Stimulated activated CD4-positive, alpha-beta T cell treated with anti-CD3 and anti-CD28 coated beads, Interleukin-15, amount 100 ng/mL, for 1 hour (primary cell): ENCODE measurements at places on chromosomes 3 and 15.

GRCh38 chr3:11604139-11604892 is 39.4 kb downstream of the VGLL4 start:
- no peak for DNase-seq

DNA sequence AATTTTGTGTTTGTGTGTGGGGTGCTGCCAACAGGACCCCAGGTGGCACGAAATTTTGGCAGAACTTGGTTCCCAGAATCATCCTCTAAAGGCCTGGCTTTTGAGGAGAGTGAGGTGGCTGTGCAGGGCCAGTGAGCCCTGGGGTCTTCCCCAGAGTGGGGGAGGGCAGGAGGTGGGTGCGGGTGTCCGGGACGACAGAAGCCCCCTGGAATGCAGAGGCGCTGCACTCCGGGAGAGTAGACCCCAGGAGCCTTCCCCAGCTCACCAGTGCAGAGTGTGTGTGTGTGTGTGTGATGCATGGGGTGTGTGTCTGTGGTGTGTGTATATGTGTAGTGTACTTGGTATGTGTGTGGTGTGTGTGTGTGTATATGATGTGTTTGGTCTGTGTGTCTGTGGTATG is 44.4 kb upstream of the SEC13 start:
- DNase-seq, result no peak

GRCh38 chr3:48301800-48302166 is 31.7 kb downstream of the SPINK8 start:
- DNase-seq, result no peak

DNA sequence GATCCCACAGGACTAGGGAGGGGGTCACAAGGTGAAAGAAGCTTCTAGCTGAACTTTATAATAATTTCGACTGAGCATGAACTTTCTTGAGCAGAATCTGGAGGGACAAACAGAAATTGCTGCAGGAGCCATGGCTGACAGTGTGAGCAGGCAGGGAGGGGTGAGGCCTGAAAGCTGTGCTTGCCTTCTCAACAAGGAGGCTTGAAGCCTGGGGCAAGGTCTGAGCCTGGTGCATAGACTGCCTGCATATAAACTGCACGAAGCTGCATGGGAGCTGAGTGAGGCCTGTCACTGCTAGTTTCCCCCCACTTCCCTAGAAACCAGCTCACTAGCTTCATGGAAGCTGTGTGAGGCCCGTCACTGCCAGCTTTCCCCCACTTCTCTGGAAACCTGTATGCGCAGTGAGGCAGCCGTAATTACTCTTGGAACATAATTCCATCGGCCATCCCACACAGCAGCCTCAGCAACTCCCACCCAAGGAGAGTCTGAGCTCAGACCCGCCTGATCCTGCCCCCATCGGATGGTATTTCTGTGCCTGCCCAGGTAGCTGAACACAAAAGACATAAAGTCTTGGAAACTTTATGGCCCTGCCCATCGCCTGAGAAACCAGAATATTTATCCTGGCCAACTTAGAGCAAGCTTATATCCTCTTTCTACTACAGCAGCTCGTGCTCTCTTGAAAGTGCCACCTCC is 136.5 kb downstream of the PLCH1 start:
- no peak for DNase-seq

DNA sequence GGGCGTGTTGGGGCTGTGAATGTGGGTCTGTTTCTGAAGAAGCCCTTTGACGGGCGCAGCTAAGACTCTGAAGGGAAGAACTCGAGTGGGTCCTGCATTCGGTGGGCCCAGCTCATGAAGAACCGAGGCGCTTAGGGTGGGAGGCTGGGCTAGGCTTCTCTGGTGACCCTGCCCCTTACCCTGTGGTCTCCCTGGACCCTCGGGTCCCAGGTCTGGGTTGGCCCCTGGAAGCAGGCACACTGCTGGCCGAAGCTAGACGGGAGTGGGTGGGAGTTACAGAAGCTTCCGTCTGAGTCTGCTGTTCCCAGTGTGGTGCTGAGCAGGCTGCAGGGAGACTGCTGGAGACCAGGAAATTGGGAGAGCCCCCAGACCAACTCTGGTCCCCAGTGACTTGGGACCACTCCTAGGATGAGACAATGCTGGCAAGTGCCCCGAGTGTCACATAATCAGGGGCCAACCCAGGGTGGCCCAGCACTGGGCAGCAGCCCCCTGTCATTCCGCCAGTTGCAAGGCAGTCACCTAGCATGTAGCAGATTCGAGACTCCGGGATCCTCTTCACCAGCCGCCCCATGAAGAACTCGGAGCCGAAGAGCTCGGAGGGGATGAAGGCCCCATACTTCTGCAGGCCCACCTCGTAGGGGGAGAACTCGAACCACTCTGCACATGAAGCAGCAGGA is 16.7 kb upstream of the EHD4 start:
- DNase-seq, result no peak

DNA sequence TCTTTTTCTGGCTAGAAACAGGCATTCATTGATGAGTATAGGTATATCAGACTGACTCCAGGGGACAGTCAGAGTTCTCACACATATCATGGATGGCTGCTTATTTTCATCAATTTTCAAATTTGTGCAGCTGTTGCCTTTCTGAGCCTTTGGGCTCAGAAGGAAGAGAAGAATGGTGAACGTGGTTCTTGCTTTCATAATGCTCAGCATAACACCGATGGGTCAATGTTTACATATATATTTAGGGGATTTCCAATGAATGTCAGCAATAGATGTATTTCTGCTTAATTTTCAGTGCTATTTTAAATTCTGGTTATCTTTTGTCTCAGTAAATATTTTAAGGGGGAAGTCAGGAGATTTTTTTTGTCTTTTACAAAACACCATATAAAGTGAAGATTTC is 581.4 kb upstream of the DPPA4 start:
- no peak for DNase-seq

DNA sequence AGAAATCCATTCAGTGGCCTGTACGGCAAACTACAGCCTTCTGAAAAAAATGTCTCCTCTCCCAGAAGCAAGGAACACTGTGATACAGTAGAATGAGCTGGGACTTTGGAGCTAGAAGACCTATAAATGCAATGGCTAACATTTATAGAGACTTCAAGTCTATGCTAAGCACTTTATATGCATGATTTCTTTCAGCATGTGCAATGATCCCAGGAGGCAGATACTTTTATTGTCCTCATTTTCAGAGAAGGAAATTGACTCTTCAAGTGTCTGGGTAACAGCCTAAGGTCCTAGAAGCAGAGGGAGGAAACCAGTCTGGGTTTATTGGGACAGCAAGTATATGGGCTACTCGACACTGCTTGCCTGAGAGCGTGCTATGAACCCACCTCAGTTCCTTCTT is 140.9 kb downstream of the ALDH1A2 start:
- no peak for DNase-seq

- DNase-seq, result no peak
Observed at GRCh38 chr15:60967728-60968127, 261.4 kb downstream of the RORA start.

- DNase-seq, result no peak
Observed at GRCh38 chr3:13891492-13892073, 11.7 kb upstream of the WNT7A start.

- no peak for DNase-seq
Observed at GRCh38 chr3:125602752-125603649, 7.7 kb upstream of the OSBPL11 start.

DNA sequence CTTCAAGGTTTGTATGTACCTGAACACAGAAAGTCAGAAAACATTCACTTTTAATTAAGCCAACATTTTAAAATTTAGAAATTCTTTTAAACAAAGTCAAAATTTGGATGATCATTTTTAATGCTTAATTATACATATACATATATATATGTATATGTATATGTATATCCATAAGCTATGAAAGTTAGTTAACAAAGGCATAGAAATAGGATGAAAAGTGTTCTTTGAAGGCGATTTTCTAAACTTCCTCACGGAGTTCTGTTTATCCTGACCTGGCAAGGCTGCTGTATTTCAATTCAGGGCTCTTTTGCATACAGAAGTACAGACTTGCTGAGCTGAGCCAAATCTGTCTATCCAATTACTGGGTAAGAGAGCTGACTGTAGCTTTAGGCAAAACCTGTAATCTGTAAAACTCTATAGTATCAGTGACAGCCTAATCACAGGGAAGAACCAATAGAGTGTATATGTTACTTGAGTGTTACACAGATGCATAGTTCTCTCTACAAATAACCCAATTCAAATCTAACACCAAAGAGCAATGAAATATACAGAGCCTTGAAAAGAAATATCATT is 32.1 kb upstream of the THRB start:
- DNase-seq, result no peak

DNA sequence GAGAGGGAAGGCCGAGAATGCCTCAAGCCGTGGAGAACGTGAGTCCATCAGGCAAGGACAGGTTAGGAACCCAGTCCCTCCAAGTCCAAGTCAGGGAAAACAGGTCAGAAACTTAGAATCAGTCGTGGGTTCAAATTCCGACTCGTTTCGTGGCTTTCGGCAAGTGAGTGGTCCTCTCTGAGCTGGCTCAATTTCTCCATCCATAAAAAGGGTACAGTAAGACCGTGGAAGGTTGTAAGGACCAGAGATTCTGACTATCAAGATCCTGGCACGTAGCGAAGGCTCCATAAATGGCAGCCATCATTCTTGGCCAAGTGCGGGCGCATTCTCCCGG is 604 bp upstream of the MED12L start:
- DNase-seq, result no peak

GRCh38 chr3:141939759-141940158 is 63.3 kb downstream of the ATP1B3 start:
- DNase-seq, result no peak

- DNase-seq, result no peak
Observed at GRCh38 chr3:32216172-32216783, 22.2 kb upstream of the CMTM8 start.

DNA sequence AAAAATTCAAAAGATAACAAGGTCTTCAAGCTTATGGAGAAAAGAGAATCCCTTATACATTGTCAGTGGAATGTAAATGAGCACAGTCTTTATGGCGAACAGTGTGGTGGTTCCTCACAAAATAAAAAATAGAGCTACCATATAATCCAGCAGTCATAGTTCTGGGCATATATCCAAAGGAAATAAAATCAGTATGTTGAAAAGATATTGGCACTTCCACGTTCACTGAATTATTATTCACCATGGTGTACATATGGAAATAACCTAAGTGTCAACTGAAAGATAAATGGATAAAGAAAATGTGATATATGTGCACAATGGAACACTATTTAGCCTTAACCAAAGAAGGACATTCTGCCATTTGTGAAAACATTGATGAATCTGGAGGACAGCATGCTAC is 1161.2 kb downstream of the ROBO2 start:
- no peak for DNase-seq

GRCh38 chr3:13950042-13950441 is 70.2 kb upstream of the WNT7A start:
- DNase-seq, result no peak

DNA sequence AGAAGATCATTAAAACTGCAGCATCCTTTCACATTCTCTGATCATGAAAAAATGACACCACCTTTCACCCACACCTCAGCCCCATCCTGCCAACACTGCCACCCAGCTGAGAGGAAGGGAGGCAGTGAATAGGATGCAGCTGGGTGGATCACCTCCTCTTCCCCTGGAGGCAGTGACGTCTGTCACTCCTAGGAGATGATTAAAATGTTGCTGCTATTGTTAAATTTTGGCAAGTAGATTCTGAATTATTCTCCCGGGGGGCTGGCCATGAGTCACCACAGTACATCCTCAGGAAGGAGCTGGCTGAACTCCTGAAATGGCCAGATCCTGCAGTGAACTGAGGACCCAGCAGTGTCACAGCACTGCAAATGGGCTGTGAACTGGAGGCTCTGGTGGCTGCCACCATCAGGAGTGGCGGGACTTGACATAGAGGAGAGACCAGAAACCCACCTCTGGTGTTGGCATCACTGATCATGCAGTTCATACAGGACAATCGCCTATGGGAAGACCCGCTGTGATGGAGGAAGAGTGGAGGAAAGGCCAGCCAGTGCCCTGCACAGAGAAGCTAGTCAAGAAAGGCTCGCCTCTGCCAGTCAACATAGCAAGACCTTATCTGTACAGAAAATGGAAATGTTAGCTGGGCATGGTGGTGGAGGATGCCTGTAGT is 199.1 kb downstream of the FAM43A start:
- no peak for DNase-seq

DNA sequence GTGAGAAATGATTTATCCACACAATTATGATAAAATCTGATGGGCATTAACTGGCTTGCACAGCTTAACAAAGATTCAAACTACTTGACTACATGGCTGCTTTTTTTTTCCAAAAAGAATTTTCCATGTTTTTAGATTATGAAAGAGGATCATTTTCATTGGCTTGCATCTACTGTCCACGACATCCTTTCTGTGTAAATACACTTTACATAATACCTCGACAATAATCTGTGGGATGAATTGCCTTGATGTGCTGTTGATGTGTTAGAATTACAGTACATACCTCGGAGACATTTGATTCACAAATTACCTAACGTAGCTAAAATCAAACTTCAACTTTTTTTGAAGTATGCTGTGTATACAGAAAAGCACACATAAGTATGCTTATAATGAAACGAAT is 104.4 kb downstream of the PPP2R3A start:
- no peak for DNase-seq

DNA sequence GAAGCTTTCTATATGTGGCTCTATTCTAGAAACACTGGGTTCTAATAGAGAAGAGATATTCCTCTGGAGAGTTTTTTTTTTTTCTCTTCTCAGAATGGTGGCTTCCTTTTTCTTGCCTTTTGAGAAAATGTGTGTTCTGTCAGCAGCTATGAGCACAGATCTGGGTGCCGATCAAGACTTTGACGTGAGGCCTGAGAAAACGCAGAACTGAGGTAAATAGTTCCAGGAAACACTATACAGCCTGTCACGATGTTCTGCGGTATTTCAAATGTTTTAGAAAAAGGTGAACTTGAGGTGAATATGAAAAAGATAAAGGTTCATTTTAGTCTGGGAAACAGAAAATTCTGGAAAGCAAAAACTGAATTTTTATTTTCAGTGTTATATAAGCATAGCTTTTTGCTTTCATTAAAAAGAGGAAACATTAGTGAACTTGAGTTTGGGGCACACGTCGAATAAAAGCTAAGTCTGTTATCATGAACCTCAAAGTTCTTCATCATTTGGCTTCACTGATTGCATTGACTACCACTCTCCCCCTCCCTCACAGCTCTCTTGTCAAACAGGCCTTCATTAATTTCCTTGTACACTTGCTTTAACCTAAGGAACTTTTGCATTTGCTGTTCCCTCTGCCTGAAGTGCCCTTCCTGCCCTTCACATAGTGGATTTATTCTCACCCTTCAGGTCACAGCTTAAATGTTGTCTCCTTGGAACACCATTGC is 265.1 kb downstream of the NFKBIZ start:
- DNase-seq, result no peak

- DNase-seq, result no peak
Observed at GRCh38 chr3:14451844-14452739, 49.7 kb downstream of the SLC6A6 start.

GRCh38 chr15:39279311-39279710 is 301.6 kb upstream of the THBS1 start:
- no peak for DNase-seq
